ENCODE measurements at places on chromosomes 4 and X. TPM values are rescaled to one million over a fixed set of nuclear protein-coding genes. Genes with fewer than 3 reads are reported as not detected.

STK32B gene
- total RNA-seq: under 0.01 TPM

TSPAN7 gene
- 0.68 TPM for total RNA-seq

SHROOM3 gene
- 12.3 TPM for total RNA-seq

DCX gene
- not detected for total RNA-seq

MECP2 gene
- 22.6 TPM for total RNA-seq

ATOH1 gene
- total RNA-seq: not detected

ALAS2 gene
- not detected for total RNA-seq

PDGFC gene
- total RNA-seq: 51.3 TPM

ADAM29 gene
- not detected for total RNA-seq

MAGEE2 gene
- total RNA-seq: not detected

ARX gene
- not detected for total RNA-seq

GNRHR gene
- total RNA-seq: under 0.01 TPM

STOX2 gene
- total RNA-seq: 16.7 TPM

RPGR gene
- total RNA-seq: 6.4 TPM

CXCL5 gene
- total RNA-seq: 2.1 TPM
